ENCODE measurements at places on chromosomes 4 and X. TPM values are rescaled to one million over a fixed set of nuclear protein-coding genes. Genes with fewer than 3 reads are reported as not detected.

DNA sequence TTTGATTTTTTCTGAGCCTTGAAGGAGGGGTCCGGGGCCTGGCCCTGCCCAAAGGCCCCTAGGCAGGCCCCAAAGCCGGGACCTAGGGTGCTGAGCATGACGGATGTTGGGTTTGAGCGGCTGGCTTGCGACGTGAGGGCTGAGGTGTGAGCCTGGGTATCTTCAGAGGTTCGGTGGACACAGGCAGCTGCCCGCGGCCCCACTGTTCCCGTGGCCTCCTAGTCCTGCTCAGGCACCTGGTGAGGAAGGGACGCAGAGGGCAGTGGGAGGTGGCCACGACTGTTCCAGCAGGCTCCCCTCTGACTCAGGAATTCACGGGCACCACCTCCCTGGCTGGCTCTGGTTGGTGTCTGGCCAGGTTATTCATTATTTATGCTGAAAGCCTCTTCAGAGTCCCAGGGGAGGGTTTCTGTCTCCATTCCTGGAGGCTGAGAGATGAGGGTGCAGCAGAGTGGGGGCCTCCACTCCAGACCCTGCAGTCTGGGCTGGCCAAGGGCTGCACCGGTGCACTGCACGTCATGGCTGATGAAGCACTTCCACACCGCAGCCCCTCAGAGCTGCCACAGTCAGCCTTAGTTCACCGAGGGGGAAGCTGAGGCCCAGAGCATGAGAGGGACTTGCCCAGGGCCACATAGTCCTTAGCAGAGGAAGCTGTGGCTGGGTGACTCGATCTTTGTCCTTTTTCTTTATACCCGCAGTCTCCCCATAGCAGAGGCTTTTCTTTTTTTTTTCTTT is 2.2 kb downstream of the MSANTD1 start:
- H3K36me3 ChIP-seq: no peaks in the 10 kb centered on the region
- no peak overlapping the region for H3K27ac ChIP-seq
- no peaks in the 10 kb centered on the region for H3K27me3 ChIP-seq
- H3K4me3 ChIP-seq: no peak overlapping the region
- no peak for DNase-seq

DNA sequence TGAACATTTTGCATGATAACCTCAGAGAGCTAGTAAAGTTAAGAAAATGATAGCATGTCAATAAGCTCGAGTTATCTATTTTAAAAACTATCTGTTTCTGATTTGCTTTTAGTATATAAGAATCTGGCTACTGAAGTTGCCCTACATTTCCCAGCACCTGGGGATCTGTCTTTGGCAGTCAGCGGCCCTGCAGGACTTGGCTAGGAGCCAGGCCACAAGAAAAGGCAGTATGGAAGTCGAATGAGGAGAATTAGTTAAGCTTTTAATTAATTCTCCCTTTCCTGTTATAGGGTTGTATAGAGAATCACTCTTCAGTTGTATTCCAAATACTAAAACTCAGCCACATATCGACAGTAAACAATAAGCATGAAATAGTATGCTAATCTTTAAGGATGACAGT is 22.7 kb downstream of the POU4F2 start:
- no peak overlapping the region for H3K4me3 ChIP-seq
- no peaks in the 10 kb centered on the region for H3K4me1 ChIP-seq
- no peaks in the 10 kb centered on the region for H3K27me3 ChIP-seq
- no peaks in the 10 kb centered on the region for H3K36me3 ChIP-seq
- H3K27ac ChIP-seq: no peak overlapping the region

DNA sequence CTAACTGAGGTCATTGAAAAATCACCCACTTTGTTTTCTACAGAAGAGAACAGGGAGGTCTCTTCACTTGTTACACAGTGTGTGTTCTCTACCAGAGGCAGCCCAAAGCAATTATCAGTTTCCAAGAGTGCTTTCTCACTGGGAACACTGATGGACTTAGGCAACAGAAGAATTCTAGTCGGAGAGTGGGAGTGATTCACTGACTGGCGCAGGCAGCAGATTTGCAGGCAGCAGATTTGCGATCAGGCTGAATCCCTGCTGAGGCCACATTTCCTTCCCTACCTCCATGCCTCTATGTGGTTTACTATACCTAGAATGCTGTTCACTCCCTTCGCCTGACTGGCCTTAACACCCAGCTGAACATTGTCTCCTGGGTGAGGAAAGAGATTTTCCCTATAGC is 6.6 kb downstream of the OCIAD2 start:
- H3K36me3 ChIP-seq: no peaks in the 10 kb centered on the region
- H3K4me1 ChIP-seq: no peaks in the 10 kb centered on the region
- DNase-seq: no peak
- peak overlapping the region; percentile 27 for H3K27ac ChIP-seq
- no peaks in the 10 kb centered on the region for H3K27me3 ChIP-seq
- H3K4me3 ChIP-seq: no peak overlapping the region

- H3K36me3 ChIP-seq: no peaks in the 10 kb centered on the region
- DNase-seq: no peak
- H3K4me1 ChIP-seq: no peaks in the 10 kb centered on the region
- H3K27me3 ChIP-seq: no peaks in the 10 kb centered on the region
- no peak overlapping the region for H3K27ac ChIP-seq
Measured at GRCh38 chr4:81287101-81287500, 72.1 kb upstream of the PRKG2 start.

LUZP4 gene
- not detected for polyA plus RNA-seq

GRCh38 chr4:153115322-153116290 is 88.6 kb upstream of the TRIM2 start:
- no peaks in the 10 kb centered on the region for H3K36me3 ChIP-seq
- H3K27ac ChIP-seq: no peak overlapping the region
- DNase-seq: peak; percentile 79
- H3K4me1 ChIP-seq: peaks cover 8% of the 10 kb centered on the region

GRCh38 chr4:33067221-33067620 is 2347.1 kb downstream of the PCDH7 start:
- H3K27ac ChIP-seq: no peak overlapping the region
- no peaks in the 10 kb centered on the region for H3K27me3 ChIP-seq
- H3K36me3 ChIP-seq: no peaks in the 10 kb centered on the region
- H3K4me3 ChIP-seq: no peak overlapping the region
- H3K4me1 ChIP-seq: no peaks in the 10 kb centered on the region

DNA sequence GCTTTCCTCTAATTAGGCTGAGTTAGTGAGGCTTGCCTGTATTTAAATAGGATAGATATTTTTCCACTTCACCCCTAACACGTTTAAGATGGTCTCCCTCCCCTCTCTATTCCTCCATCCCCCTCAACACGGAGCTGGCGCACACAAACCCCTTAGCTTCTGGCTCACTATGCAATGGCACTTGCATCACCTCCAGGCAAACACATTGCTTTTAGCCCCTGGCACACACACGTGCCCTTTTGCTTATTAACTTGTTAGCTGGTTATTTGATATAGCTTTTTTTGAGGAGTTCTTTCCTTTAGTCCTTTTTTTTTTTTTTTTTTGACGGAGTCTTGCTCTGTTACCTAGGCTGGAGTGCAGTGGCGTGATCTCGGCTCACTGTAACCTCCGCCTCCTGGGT is 94.3 kb downstream of the HDAC8 start:
- H3K27ac ChIP-seq: no peak overlapping the region
- DNase-seq: no peak
- H3K4me3 ChIP-seq: no peak overlapping the region
- H3K4me1 ChIP-seq: no peaks in the 10 kb centered on the region
